ENCODE measurements at places on chromosomes 2 and 18. TPM values are rescaled to one million over a fixed set of nuclear protein-coding genes. Genes with fewer than 3 reads are reported as not detected.

RAB11FIP5 gene
- 28.6 TPM for total RNA-seq

DNA sequence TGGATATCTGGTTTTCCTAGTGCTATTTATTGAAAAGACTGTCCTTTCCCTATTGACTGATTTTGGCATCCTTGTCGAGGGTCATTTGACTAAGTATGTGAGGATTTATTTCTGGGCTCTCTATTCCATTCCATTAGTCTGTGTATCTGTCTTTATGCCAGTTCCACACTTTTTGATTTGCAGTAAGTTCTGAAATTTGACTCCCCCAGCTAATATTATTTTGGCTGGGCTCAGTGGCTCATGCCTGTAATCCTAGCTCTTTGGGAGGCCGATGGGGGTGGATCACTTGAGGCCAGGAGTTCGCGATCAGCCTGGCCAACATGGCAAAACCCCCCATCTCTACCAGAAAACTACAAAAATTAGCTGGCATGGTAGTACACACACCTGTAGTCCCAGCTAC is 46.8 kb upstream of the GAREM2 start:
- H3K36me3 ChIP-seq, result peaks cover 9% of the 10 kb centered on the region
- DNase-seq, result no peak
- H3K27ac ChIP-seq, result peak overlapping the region; percentile 11

- DNase-seq, result no peak
- no peaks in the 10 kb centered on the region for H3K27me3 ChIP-seq
- H3K27ac ChIP-seq, result no peak overlapping the region
- H3K36me3 ChIP-seq, result no peaks in the 10 kb centered on the region
- no peak overlapping the region for H3K4me3 ChIP-seq
Observed at GRCh38 chr2:66755974-66756373, 321.0 kb downstream of the MEIS1 start.

GRCh38 chr2:111703759-111704158 is 180.2 kb downstream of the ANAPC1 start:
- H3K36me3 ChIP-seq, result no peaks in the 10 kb centered on the region
- H3K4me1 ChIP-seq, result peaks cover 18% of the 10 kb centered on the region
- no peaks in the 10 kb centered on the region for H3K27me3 ChIP-seq
- H3K4me3 ChIP-seq, result no peak overlapping the region
- no peak overlapping the region for H3K27ac ChIP-seq

GRCh38 chr2:120938045-120938771 is 202.5 kb downstream of the GLI2 start:
- no peaks in the 10 kb centered on the region for H3K36me3 ChIP-seq
- H3K4me3 ChIP-seq, result no peak overlapping the region
- no peak for DNase-seq
- H3K27ac ChIP-seq, result peak overlapping the region; percentile 39
- H3K27me3 ChIP-seq, result no peaks in the 10 kb centered on the region

DNA sequence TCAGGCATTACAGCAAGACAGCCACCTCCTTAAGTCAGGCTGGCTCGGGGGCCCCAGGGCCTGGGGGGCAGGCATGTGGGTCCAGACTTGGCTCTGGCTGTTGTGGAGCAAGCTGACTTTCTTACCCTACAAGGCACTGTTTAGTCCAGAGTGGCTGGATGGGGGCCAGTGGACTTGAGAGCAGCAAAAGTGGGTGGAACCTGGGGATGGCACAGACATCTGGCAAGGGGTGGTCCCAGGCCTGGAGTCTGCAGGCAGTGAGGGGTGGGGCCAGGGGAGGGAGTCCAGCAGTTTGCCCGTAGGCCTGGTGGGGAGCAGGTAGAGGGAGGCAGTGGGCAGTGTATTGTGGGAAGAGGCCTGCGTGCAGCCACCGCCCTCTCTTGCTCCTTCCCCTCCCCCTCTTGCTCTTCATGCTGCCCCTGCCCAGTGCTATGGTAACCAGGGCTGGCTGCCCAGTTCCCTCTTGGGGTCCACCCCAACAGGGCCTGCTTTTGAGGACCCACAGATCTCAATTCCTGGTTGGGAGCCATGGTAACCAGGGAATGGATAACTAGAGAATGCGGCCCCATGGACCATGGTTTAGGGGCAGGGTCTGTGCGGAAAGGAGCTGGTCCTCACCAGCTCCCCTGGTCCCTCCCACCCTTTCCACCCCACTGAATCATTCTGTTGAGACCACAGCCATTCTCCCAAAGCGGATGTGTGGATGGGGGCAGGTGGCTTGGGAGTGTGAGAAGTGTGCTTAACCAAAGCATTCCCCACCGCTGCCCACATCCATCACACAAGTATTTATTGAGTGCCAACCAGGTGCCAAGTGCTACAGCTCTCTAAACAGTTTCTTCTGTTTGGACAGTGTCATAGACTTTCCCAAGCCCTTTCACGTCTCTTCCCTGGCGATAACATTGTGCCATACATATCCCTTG is 19.3 kb downstream of the SPEG start:
- H3K27me3 ChIP-seq, result no peaks in the 10 kb centered on the region
- peak overlapping the region; percentile 89 for H3K27ac ChIP-seq
- no peak overlapping the region for H3K4me3 ChIP-seq
- DNase-seq, result peak; percentile 83

GPAT2 gene
- 3.9 TPM for total RNA-seq

DNA sequence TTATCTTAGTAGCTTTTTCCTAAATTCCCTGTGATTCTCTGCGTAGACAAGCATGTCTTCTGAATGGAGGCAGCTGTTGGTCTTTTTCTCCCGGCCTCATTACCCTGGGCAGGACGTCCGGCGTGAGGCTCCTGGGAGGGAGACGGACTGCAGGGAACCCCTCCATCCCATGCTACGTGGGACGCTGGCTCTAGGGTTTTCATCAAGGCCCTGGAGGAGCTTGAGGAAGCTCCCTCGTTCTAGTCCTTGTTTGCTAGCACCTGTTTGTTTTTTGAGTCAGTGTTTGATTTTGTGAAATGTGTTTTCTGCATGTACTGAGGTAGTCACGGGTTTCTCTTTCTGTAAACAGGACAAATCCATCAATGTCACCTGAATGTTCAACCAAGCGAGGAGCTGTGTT is 99.3 kb upstream of the TMEM18 start:
- DNase-seq, result no peak
- H3K4me1 ChIP-seq, result no peaks in the 10 kb centered on the region
- no peak overlapping the region for H3K27ac ChIP-seq
- H3K36me3 ChIP-seq, result no peaks in the 10 kb centered on the region

DNA sequence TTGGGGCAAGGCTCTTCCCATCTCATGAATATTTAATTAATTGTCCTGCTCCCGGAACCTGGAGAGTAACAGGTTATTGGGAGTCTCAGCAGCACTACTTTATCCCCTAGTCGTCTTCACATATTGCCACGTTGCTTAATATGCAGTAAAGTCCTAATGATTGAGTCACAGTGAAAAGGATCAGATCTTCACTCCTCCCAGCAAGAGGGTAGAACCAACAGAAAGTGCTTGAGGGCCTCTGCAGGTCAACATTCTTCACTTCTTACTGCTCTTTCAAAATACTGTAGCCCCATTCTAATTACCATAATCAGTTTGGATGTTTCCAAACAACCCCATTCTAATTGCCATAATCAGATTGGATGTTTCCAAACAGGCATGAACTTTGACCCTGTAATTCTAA is 801.0 kb downstream of the LRRTM4 start:
- no peaks in the 10 kb centered on the region for H3K36me3 ChIP-seq
- no peak for DNase-seq
- H3K4me1 ChIP-seq, result no peaks in the 10 kb centered on the region
- no peaks in the 10 kb centered on the region for H3K27me3 ChIP-seq
- H3K27ac ChIP-seq, result no peak overlapping the region
- H3K4me3 ChIP-seq, result no peak overlapping the region

DNA sequence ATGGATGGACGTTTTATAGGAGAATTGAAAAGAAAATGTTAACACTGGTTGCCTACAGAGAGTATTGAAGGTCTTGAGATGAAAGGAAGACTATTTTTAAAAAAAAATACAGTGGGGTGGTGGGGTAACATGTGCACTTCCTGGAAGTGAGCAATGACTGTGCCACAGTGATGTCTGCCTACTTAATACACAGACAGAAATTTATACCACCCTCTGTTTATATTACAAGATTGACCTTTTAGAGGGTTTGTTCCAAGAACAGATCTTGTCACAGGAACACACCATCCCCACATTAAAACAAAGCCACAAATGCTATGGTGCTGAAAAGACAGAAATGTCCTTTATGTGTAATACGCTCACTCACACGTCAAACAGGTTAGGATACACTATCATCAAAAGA is 87.6 kb downstream of the THADA start:
- H3K4me3 ChIP-seq, result no peak overlapping the region
- H3K36me3 ChIP-seq, result peaks cover 4% of the 10 kb centered on the region
- H3K4me1 ChIP-seq, result no peaks in the 10 kb centered on the region
- DNase-seq, result no peak
- no peak overlapping the region for H3K27ac ChIP-seq
- H3K27me3 ChIP-seq, result no peaks in the 10 kb centered on the region

DNA sequence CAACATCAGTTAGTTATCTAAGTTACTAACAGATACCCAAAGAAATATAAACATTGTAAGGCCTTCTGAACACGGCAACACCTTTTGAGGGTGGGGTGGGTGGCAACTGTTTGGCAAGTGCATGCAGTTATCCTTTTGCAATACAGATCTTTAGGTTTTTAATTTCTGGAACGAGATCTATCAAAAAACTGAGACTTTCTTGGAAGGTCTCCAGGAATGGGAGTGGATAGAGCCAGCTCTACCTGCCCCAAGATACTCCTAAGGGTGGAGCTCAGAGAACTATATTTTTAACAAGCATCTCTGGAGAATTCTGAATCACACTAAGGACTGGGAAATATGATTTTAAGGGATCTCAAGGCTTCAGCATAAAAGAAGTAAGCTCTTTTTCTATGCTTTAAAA is 11.4 kb upstream of the GALNT1 start:
- H3K36me3 ChIP-seq, result no peaks in the 10 kb centered on the region
- H3K4me3 ChIP-seq, result no peak overlapping the region
- no peaks in the 10 kb centered on the region for H3K27me3 ChIP-seq

- H3K27me3 ChIP-seq, result no peaks in the 10 kb centered on the region
- peaks cover 14% of the 10 kb centered on the region for H3K4me1 ChIP-seq
- no peak for DNase-seq
- H3K27ac ChIP-seq, result no peak overlapping the region
- H3K36me3 ChIP-seq, result no peaks in the 10 kb centered on the region
- no peak overlapping the region for H3K4me3 ChIP-seq
Observed at GRCh38 chr2:24638568-24638967, 147.5 kb downstream of the NCOA1 start.

DNA sequence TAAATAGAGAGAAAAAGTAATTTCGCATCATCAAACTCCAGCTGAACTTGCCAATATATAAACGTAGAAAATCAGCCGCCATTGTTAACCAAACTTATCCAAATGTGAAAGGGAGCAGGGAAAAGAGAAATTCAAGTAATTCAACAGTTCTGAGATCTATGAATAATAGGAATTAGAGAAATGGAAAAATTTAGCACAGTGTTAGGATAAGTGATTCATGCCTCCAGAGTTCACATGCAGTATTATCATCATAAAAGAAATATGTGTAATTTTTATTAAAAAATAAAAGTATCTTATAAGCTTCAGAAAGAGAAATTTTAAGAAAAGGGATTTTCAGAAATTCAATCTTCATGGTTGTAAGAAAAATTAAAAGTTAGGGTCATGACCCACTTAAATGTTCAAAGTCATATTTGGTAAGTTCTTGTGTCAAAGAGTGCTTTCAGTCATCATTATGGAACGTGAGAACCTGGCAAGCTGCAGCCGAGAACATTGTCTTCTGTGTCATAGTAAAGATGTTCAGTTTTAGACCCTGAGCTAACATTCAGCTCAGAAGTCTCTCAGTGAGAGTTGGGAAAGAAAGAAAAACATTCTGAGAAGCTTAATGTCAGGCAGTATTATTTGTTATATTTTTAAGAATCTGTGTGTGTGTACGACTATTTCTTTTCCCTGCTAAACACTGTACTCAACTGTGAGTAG is 414.3 kb upstream of the RGPD4 start:
- H3K4me1 ChIP-seq, result peaks cover 9% of the 10 kb centered on the region
- H3K27ac ChIP-seq, result peak overlapping the region; percentile 41
- H3K4me3 ChIP-seq, result no peak overlapping the region
- H3K36me3 ChIP-seq, result no peaks in the 10 kb centered on the region
- no peaks in the 10 kb centered on the region for H3K27me3 ChIP-seq

DNA sequence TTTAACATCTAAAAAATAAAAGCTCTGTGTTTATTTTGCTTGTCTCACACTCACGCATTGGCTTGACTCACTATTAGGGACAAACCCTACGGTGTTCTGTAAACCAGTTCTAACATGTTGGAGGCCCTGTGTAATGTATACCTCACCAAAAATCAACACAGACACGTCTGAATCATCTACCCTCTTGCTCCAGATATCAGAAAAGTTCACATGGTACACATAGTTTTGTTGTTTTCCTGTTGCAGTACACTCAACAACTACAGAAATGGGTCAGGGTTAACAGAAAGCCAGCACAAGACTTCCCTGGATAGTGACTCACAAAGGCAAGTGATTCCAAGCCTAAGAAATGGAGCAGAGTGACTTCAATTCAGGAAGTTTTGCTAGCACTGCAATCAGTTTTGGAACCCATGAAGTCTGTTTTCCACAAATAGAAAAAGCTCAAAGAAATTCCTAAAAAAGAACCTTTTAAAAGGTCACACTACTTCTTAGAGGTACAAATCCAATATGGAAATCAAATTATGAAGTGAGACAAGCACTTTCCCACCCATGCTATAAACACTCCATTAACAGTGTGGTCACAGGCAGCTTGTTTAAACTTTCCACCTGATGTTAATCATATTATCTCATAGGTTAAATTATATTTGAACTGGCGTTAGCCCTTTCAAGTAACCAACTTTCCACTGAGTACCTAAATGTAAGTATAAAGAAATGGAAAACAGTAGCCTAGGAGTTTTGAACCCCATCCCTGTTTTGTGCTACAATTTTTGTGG is 87.4 kb downstream of the GAREM1 start:
- H3K4me1 ChIP-seq, result peaks cover 50% of the 10 kb centered on the region
- no peak for DNase-seq
- H3K27me3 ChIP-seq, result no peaks in the 10 kb centered on the region
- H3K27ac ChIP-seq, result peak overlapping the region; percentile 68
- no peaks in the 10 kb centered on the region for H3K36me3 ChIP-seq

- no peak overlapping the region for H3K4me3 ChIP-seq
- peak; percentile 53 for DNase-seq
- H3K36me3 ChIP-seq, result no peaks in the 10 kb centered on the region
- H3K4me1 ChIP-seq, result no peaks in the 10 kb centered on the region
- H3K27ac ChIP-seq, result no peak overlapping the region
Observed at GRCh38 chr2:129769185-129769991, 210.1 kb upstream of the RAB6C start.

- H3K27me3 ChIP-seq, result no peaks in the 10 kb centered on the region
- peak; percentile 44 for DNase-seq
- no peak overlapping the region for H3K4me3 ChIP-seq
- H3K36me3 ChIP-seq, result no peaks in the 10 kb centered on the region
- H3K27ac ChIP-seq, result no peak overlapping the region
- peaks cover 7% of the 10 kb centered on the region for H3K4me1 ChIP-seq
Observed at GRCh38 chr2:60806988-60807681, 51.1 kb downstream of the PAPOLG start.

All from right atrium auricular region (tissue), 2 donors.